Right lobe of liver (tissue), 6 donors: ENCODE measurements at places on chromosomes 12 and 14. TPM values are rescaled to one million over a fixed set of nuclear protein-coding genes. Genes with fewer than 3 reads are reported as not detected.

DNA sequence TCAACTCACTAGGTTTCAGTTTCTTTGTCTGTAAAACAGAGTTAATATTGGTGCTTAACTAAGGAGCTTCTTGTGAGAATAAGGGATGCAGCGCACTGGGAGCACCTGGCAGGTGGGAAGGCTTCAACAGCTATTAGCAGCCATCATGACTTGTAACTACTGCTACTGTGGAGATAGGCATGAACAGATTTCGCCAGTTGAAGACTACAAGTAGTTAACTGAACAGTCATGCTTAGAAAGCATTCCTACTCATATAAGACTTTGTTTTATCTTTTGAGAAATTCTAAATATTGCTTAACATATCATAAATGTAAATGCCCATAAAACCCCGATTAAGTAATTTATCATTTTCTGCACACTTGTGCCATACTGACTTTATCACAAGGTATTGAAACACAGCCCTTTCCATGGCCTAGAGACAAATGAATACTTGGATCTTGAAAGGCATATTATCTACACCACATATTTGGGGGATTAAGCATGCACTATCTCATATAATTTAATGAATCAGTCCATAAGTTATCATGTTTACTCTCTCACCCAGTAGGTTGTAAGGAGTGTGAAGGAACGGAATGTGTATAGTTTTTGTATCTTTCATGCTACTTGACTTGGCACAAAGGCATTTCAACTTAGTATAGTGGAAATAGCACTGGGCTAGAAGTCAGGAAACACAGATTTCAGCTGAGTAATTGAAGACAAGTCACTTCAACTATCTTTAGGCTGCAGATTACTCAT, 16.1 kb downstream of the NTN4 start:
- H3K36me3 ChIP-seq: no peaks in the 10 kb centered on the region
- no peaks in the 10 kb centered on the region for H3K4me1 ChIP-seq
- no peak overlapping the region for H3K27ac ChIP-seq
- no peak overlapping the region for H3K4me3 ChIP-seq

GRCh38 chr14:32896979-32897697, 41.5 kb upstream of the NPAS3 start:
- H3K4me1 ChIP-seq: no peaks in the 10 kb centered on the region
- no peaks in the 10 kb centered on the region for H3K36me3 ChIP-seq
- no peaks in the 10 kb centered on the region for H3K27me3 ChIP-seq
- peak overlapping the region; percentile 58 for H3K4me3 ChIP-seq
- H3K27ac ChIP-seq: peak overlapping the region; percentile 92

- no peak overlapping the region for H3K4me3 ChIP-seq
- DNase-seq: no peak
- H3K27me3 ChIP-seq: no peaks in the 10 kb centered on the region
- H3K36me3 ChIP-seq: no peaks in the 10 kb centered on the region
- no peaks in the 10 kb centered on the region for H3K4me1 ChIP-seq
- no peak overlapping the region for H3K27ac ChIP-seq
These were observed 30.6 kb upstream of the TRHDE start for GRCh38 chr12:72241552-72241951.

GRCh38 chr12:95605875-95606274, 54.6 kb upstream of the USP44 start:
- DNase-seq: no peak
- no peaks in the 10 kb centered on the region for H3K36me3 ChIP-seq
- no peaks in the 10 kb centered on the region for H3K4me1 ChIP-seq
- no peak overlapping the region for H3K27ac ChIP-seq
- no peaks in the 10 kb centered on the region for H3K27me3 ChIP-seq

DNA sequence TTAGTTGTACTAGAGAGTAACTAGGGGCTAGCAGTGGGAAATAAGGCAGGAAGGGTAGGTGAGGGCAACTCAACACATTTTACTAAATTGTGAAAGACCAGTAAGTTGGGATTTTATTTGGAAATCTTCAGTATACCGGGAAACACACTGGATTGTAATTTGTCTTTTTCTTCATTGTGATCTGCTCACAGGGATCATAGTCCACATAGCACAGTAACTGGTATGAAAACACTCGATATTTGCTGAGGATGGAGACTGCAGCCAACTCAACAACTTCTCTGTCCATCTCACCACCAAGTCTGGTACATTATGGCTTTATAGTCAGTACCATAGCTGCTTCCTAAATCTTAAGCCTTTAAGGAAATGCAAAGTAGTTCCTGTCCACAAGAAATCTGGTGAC, 2.5 kb downstream of the SLIRP start:
- H3K4me3 ChIP-seq: no peak overlapping the region
- DNase-seq: no peak
- H3K27me3 ChIP-seq: no peaks in the 10 kb centered on the region
- H3K36me3 ChIP-seq: peaks cover 2% of the 10 kb centered on the region
- no peak overlapping the region for H3K27ac ChIP-seq

DNA sequence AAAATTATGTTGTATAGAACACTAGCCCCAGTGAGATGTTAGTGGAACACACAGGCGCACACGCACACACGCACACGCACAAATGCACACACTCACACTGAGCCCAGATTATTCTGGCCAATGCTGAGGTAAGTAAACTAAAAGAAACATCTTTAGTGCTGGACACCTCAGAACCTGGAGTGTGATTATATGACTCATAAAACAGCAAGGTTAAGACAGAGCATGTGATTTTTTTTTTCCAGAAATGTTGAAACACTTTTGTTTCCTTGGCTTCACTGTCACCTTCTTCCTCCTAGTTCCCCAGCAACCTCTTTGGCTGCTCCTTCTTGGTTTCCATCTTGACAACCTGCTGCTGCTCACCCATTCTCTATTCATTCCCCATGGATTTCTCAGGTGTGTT, 141.0 kb upstream of the ALG10B start:
- no peak overlapping the region for H3K27ac ChIP-seq
- H3K4me3 ChIP-seq: no peak overlapping the region
- no peaks in the 10 kb centered on the region for H3K4me1 ChIP-seq
- DNase-seq: no peak
- H3K27me3 ChIP-seq: no peaks in the 10 kb centered on the region
- no peaks in the 10 kb centered on the region for H3K36me3 ChIP-seq

DNA sequence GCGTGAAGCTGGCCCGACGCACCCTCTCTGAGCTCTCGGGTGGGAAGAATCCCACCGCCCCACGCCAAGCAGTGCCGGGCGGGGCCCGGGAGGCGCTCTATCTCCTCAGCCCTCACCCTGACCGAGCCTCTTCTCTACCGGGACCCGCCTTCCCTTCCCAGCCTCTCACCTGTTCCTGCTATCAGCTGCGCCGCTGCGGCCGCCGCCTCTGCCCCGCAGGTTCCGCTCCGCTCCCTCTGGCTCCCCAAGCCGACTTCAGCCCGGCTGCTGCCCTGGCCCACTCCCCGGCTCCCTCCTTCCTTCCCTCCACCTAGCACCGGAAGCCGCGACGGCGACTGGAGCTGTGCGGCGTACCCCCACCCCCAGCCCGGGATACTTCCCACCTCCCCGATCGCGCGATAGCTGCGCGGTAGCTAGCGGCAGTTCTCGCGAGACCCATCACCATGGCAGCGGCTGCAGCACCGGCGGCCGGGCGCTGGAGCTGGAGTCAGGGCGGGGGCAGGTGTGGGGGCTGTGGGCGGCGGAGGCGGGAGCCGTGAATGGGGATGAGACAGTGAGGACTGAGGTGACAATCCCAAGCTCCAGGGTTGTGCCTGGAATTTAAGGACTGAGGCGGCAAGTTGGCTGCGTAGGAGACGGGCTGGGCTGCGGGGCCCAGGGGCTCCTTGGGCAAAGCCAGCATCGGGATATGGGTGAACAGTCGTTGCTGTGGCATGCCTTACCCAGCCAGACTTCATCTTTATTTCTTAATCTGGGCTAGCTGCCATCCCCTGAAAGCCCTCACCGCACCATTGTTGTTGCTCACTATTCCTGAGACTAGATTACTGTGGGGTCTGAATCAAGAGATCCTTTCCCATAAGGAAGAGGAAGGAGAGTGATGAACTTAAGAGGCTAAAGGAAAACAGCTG, at the start of gene ARF3:
Gene ARF3, minus strand, starts transcription at position 347 of the 908 bp plus-strand sequence. CDS start 16,392 bp downstream, outside the sequence.
- peak; percentile 96 for DNase-seq
- H3K36me3 ChIP-seq: no peaks in the 10 kb centered on the region
- H3K27me3 ChIP-seq: no peaks in the 10 kb centered on the region

GRCh38 chr12:127548123-127548553, 718.8 kb upstream of the TMEM132C start:
- H3K27me3 ChIP-seq: no peaks in the 10 kb centered on the region
- H3K36me3 ChIP-seq: no peaks in the 10 kb centered on the region
- no peak overlapping the region for H3K4me3 ChIP-seq
- DNase-seq: no peak
- H3K27ac ChIP-seq: no peak overlapping the region
- no peaks in the 10 kb centered on the region for H3K4me1 ChIP-seq

DNA sequence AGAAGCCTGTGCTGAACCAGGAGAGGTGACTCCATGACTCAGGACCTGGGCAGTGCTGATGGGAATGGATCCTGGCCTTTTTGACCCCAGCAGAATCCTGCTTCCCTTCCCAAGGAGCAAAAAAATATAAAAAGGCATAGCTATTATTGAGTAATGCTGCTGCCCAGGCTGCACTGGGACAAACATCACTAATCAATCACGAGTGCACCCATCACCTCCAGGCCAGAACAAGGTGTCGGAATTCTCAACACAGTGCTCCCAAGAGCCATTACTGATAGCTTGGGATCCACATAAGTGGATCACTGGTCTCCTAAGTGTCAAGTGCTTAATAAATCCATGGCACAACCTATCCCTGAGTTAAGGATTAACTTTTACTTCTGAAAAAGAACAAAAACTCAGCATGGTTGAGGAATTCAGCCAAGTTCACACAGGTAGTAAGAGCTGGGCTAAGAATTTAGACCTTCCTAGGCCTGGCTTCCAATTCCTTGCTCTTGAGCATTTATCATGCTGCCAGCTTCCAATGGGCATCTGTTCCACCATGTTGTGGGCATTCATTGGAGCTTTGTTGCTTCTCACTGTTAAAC, 31.9 kb downstream of the IRF2BPL start:
- no peaks in the 10 kb centered on the region for H3K27me3 ChIP-seq
- H3K36me3 ChIP-seq: no peaks in the 10 kb centered on the region
- H3K4me3 ChIP-seq: no peak overlapping the region
- no peak for DNase-seq

DNA sequence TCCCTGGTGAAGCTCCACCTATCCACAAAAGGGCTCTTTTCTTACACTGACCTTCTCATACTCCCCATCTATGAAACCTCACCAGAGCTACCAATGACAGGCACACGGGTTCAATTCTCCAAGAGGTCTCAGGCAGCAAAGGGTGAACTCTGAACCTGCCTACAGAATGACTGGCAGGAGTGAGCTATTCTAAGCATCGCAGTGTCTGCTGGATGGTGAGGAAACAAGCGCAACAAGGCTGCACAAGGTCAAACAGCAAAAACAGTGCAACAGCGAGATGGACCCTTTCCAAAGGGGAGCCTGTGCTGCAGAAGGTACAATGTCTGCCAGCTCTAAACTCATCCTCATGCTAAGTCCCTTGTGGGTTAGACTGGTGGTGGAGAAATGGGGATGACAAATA, 22.0 kb downstream of the TMCC3 start:
- H3K36me3 ChIP-seq: no peaks in the 10 kb centered on the region
- H3K4me1 ChIP-seq: no peaks in the 10 kb centered on the region
- H3K27ac ChIP-seq: no peak overlapping the region
- H3K27me3 ChIP-seq: no peaks in the 10 kb centered on the region
- no peak overlapping the region for H3K4me3 ChIP-seq

DNA sequence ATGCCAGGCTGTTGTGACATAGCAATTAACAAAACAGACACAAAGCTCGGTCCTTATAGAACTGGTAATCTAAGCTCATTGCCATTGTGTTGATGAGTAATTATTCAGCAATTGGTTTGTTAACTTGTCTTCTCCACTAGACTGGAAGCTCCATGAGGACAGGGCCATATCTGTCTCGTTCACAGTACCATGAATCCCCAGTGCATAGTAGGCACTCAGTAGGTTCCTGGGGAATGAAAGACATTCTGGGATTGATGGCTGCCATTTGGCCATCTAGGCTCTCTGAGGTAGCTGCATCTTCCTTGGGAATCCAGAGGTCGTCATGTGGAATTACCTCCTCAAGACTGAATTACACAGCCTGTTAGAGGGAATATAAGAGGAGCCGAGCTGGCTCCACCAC, 177.3 kb downstream of the CHST11 start:
- no peak overlapping the region for H3K27ac ChIP-seq
- no peak for DNase-seq
- H3K4me1 ChIP-seq: no peaks in the 10 kb centered on the region
- H3K27me3 ChIP-seq: no peaks in the 10 kb centered on the region
- no peak overlapping the region for H3K4me3 ChIP-seq

DNA sequence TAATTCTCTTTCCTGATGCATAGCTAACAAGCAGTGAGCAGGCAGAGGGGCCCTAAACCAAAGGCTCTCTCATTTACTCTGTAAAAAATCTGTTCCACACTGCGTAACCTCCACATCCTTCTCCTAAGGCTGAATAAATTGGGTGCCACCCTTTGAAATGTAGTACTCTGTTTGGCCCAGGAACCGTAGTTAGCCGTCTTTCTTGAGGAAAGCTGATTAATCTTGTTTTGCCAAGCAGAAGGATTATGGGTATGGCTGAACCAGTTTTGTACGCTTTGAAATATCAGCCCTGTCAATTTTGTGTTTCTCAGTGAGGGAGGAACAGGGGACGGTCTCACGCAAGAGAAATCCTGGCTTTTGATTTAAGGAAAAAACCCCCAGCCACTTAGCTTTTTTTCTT, 19.7 kb downstream of the EML1 start:
- H3K4me1 ChIP-seq: no peaks in the 10 kb centered on the region
- H3K36me3 ChIP-seq: no peaks in the 10 kb centered on the region
- no peak overlapping the region for H3K4me3 ChIP-seq
- H3K27ac ChIP-seq: no peak overlapping the region

- no peaks in the 10 kb centered on the region for H3K27me3 ChIP-seq
- H3K4me3 ChIP-seq: no peak overlapping the region
- no peak overlapping the region for H3K27ac ChIP-seq
- no peaks in the 10 kb centered on the region for H3K4me1 ChIP-seq
- no peaks in the 10 kb centered on the region for H3K36me3 ChIP-seq
These were observed 1108.3 kb upstream of the FLRT2 start for GRCh38 chr14:84421621-84422020.

- DNase-seq: no peak
- H3K36me3 ChIP-seq: no peaks in the 10 kb centered on the region
- H3K27me3 ChIP-seq: no peaks in the 10 kb centered on the region
- no peaks in the 10 kb centered on the region for H3K4me1 ChIP-seq
These were observed 24.8 kb upstream of the NUBPL start for GRCh38 chr14:31536201-31536960.

DNA sequence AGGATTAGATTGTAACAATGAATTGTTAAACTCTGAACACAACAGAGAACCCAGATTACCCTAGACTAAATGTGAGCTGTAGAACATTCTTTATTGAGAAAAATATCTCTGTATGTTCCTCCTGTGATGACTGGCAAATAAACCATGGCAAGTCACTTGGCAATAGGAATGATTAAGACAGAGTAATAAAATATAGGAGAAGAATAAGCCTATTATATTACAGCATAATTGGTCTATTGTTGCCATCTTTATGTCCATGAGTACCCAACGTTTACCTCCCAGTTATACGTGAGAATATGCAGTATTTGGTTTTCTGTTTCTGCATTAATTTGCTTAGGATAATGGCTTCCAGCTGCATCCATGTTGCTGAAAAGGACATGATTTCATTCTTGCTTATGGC, 211.2 kb upstream of the AVPR1A start:
- H3K4me3 ChIP-seq: no peak overlapping the region
- H3K27ac ChIP-seq: no peak overlapping the region
- DNase-seq: no peak
- no peaks in the 10 kb centered on the region for H3K36me3 ChIP-seq
- no peaks in the 10 kb centered on the region for H3K4me1 ChIP-seq

Gene AMHR2
- 0.46 TPM for total RNA-seq

Gene CHGA
- not detected for total RNA-seq

Gene ZFYVE21
- total RNA-seq: 35.2 TPM

Gene IQSEC3
- 0.06 TPM for total RNA-seq

Gene KLRD1
- total RNA-seq: 1.1 TPM

Gene BMAL2
- total RNA-seq: 6.5 TPM

Gene OLR1
- total RNA-seq: not detected

Gene NAV3
- total RNA-seq: 1.5 TPM

Gene LRP1-AS
- total RNA-seq: not detected
